ELR (cell line): ENCODE measurements at places on chromosomes 5 and 9.

DNA sequence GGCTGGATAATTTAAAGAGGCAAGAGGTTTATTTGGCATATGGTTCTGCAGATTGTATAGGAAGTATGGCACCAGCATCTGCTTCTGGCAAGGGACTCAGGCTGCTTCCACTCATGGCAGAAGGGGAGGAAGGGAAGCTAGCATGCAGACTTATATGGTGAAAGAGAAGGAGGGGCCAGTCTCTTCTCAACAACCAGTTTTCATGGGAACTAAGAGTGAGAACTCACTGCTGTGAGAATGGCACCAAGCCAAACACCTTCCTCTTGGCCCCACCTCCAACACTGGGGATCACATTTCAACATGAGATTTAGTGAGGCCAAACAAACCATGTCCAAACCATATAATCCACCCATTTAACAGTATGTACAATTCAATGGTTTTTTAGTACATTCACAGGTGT is 113.3 kb upstream of the SHB start:
- no peak for DNase-seq

- no peak for DNase-seq
Observed at GRCh38 chr9:115132648-115133047, 14.7 kb upstream of the TNC start.

DNA sequence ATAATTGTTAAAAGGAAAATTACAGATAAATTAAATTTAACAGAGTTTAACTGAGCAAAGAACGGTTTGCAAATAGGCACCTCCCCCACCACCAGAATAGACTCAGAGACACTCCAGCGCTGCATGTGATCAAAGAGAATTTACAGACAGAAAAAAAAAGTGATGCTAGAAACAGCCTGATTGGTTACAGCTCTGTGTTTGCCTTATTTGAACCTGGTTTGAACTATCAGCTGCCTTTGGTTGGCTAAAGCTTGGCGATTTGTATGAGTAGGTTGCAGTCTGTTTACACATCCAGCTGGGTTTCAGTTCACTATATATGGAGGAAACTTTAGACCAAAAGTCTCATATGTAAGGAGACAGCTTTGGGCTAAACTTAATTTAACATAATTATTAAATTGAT is 249.1 kb downstream of the ENC1 start:
- DNase-seq = no peak

GRCh38 chr5:81961651-81962440 is 10.0 kb upstream of the ATG10 start:
- DNase-seq = no peak

DNA sequence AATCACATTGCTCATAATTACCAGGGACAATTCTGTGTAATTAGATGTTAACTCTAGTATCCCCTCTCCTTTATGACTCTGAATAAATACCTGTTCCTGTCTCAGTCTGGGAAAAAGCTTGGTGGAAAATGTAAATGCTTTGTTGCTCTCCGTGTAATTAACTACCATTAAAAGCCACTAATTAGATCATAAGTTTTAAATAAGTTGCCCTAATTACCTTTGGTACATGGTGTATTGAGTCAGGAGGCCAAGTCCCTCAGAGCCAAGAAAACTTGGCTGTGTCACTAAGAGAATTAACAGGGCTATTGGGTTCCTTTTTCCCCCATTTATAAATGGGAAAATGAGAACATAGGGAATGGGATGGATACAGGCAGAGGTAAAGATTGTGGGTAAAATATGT is 617.6 kb downstream of the TLR4 start:
- no peak for DNase-seq

- DNase-seq = no peak
Observed at GRCh38 chr9:87818308-87818707, 64.4 kb upstream of the SPATA31E1 start.

GRCh38 chr5:127933348-127933747 is 150.2 kb upstream of the SLC12A2 start:
- no peak for DNase-seq

DNA sequence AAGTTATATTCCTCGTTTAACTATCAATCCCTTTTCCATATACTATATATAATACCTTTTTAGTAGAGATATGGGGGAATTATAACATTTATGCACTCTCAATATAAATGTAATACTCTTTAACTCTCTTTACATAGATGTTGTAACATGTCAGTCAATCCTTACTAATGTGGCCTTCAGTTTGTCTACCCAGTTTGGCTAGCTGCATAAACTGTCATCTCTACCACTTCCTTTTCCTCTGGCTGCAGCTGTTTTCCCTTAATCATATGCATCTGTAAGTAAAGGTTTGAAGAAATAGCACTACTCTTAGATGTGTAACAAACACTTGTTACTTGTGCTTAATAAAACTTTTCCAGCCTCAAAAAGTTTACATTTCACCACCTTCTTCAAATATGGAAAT is 13.4 kb downstream of the ABHD17B start:
- no peak for DNase-seq

DNA sequence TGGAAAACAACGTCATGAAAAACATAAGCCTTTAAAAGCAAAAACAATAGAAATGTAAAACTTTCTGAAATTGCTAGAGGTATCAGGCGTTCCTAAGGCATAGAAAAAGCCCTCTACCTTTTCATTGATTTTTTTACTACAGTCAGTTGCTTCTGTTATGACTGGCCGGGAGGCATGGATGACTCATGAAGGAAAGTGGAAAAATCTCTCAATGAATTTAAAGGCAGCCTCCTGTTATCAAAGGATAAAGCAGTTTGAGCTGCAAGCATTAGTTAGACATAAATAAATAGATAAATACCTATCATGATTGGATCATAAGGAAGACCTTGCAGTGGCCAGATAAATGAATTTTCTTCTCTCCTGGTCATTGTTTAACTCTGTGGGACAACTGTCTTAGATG is 281.6 kb downstream of the MAST4 start:
- DNase-seq = peak; percentile 45

DNA sequence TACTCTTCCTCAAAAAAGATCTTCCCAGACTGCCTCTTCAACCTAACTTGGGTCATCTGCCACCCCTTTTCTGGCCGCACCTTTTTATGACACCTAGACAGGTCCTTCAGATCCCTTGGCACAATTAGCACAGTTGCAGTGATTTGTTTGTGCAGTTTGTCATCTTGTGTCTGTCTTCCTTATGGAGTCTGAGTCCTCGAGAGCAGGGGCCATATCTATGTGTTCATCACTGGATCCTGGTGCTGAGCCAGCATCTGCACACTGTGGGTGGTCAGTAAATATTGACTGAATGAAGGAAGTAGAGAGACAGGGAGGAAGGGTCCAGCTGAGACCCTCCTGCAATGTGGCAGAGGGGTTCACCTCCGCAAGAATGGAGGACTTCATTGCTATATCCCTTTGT is 14.4 kb downstream of the ERGIC1 start:
- DNase-seq = no peak

DNA sequence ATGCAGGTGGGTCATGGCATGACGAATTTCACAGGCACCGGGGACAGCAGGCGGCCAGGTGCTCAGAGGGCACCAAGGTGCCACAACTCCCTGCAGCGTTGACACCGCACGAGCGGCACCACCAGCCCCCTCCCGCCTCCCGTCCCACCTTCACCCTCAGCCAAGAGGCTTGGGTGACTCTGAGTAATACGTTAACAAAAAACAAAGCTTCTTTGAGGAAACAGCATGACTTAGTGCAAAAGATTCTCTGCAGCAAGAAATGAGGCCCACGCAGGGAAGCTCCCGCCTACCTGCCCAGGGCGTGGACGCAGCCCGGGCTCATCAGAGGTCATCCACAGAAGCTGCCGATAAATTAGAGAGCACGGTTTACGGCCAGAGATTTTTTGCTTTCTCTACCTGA is 4.1 kb downstream of the TMEM250 start:
- no peak for DNase-seq

DNA sequence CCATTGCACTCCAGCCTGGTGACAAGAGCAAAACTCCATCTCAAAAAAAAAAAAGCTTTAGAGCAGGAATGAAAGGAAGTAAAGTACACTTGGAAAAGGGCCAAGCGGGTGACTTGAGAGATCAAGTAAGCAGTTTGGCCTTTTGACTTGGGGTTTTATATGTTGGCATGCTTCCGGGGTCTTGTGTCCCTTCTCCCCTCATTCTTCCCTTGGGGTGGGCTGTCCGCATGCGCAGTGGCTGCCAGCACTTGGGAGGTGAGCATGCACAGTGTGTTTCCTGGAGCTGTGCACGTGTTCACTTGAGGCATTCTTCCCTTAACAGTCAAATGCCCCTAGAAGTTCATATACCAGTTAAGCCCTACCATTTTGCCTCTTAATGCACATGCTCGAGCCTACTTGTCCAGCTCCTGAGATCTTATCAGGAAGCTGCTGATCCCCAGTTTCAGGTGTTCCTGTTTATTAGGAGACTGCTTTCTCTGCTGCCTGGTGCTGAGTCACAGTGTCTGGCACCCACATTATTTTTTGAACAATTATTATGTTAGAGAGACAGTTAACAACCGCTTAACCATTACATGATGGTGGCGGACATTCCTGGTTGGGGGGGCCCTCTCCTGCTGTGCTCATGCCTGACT is 32.6 kb upstream of the PRRC2B start:
- peak; percentile 13 for DNase-seq

DNA sequence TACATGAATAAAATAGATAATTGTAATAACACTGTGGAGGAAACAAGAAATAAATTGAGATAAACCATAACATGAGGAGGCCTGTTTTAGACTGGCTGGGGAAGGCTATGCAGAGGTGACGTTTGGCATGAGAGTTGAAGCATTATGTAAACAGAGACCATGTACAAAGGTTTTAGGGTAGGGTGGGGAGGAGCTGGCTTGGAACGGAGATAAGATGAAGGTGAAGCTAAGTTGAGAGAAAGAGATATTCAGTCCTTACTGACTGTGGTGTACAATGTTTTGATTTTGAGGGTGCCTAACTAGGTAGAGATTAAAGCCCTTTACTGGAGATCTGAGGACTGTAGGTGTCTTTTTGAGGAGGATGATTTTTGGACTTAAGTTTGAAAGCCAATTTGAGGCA is 17.8 kb downstream of the MAN2A1 start:
- DNase-seq = no peak

DNA sequence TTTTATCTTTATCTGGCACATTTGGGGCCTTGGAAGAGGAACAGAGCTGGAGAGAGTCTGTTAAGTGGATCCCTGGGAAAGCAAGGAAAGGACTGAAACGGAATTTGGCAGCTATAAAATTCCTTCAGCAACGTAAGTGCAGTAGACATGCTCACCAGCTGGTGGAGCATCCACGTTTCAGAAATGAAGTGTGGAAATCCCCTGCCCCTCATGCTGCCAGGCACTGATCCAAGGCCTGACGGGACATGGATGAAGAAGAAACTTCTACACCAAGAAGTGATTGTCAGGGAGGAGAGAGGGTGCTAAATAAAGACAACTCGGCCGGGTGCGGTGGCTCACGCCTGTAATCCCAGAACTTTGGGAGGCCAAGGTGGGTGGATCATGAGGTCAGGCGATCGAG is 209.3 kb downstream of the ROR2 start:
- DNase-seq = peak; percentile 20

DNA sequence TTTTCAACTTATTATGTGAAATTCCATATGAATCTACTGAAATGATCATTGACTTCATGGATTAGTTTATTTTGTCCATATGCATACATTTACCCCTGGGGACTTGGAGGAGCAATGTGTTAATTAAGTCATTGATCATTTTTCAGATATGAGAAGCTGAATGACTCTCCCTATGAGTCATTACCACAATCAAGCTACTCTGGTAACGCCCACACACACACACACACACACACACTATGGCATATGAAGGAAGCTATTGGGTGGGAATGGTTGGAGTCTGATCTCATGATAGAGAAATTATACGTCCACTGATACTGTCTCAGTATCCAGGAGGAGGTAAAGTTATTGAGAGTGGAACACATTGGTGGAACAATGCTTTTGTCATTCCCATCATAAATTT is 528.9 kb downstream of the AGTPBP1 start:
- DNase-seq = peak; percentile 63

- no peak for DNase-seq
Observed at GRCh38 chr9:15243081-15243480, 63.9 kb downstream of the TTC39B start.

GRCh38 chr5:103034662-103035392 is 85.1 kb downstream of the GIN1 start:
- no peak for DNase-seq

GRCh38 chr5:143776951-143777350 is 35.0 kb upstream of the HMHB1 start:
- no peak for DNase-seq

DNA sequence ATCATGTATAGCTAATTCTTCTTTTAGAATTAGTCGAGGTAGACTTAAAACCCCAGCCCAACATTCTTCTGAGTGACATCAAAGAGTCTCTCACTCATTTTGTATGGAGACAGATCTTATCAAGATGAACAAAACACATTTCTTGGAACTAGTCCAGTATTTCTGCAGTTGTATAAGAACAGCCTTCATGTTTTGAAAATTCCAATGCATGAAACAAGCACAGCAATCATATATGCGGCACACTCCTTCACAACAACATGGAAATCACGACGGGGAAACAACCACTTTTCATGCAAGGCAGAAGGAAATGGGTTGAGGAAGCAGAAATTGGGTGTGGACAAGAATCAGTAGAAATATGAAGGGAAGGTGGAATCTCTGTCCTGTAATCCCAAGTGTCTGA is 113.8 kb downstream of the PLK2 start:
- no peak for DNase-seq

GRCh38 chr9:100084734-100085133 is 14.1 kb downstream of the ERP44 start:
- no peak for DNase-seq

GRCh38 chr9:21031091-21031807 is at the start of gene HACD4:
Gene HACD4 (minus strand): TSS chr9:21031640. CDS start chr9:21031590, 50 bp downstream.
- DNase-seq = peak; percentile 66

- DNase-seq = no peak
Observed at GRCh38 chr5:180138976-180139730, 67.6 kb upstream of the RNF130 start.

DNA sequence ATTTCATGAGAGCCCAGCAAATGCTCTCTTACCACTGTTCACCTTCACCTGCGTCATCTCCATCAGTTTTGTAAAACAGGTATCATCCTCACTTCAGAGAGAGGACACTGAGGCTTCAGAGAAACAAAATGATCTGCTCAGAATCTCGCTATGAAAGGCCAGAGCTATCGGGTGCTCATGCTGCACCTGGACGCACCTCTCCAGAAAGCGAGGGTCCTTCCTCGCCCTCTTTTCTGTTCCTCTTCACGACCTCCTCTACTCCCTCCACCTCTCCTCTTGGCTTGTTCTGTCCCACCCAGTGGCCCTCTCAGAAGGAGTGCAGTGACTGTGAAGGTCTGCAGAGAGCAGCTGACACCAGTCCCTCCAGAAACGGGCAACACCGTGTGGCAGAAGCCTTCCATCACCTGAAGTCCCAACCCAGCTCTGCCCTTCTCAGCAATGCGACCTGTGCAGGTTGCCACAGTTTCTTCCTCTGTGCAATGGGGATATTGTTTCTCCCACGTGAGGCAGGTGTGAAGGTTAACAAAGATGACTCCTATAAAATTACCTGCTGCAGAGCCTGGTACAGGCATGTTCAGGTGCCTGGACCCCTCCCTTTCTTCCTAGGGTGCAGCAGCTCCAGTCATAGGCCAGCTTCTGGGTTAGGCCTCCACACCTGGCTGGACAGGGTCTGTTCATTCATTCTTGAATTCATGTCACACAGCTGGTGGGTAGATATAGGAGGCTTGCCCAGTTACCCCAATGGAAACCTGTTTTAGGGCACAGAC is 45.3 kb upstream of the ANGPTL2 start:
- DNase-seq = no peak
